ENCODE measurements at places on chromosomes 3 and 15.

- no peak for DNase-seq
Observed at GRCh38 chr3:38740537-38740936, 75.5 kb downstream of the SCN10A start.

DNA sequence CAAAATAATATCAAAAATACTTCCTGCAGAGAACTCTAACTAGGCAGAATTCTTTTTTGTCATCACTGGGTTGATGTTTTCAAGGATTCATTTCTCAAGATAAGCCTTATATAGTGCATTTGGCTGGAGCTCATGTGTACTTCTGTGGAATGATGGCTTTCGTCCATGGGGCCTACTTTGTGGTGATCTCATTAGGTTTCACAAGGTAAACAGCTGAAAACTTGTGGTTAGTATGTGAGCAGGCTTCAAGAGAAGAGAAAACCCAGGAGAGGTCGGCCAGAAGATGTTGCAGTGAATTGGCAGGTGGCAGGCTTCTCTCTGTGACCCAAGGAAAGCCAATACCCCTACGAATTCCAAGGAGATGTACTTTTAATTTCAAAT, 121.4 kb upstream of the PHLDB2 start:
- DNase-seq = peak; percentile 96

DNA sequence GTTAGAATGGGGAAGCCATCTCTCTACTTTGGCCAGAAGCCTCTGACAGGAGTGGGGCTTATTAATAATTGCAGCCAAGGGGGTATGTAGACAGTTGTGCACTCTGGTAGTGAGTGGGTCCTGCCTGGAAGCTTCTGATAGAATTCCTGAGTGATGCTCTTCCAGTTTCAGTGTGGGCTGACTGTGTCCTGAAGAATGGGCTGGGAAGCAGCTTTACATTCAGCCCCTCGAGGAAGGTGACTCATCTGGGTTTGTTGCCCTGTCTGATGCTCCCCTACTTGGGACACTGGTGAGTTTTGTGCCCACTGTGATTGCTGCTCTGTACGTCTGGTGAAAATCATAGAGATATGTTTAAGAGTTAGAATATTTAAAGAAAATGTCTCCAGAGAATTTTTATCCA, 444.7 kb upstream of the RBMS3 start:
- DNase-seq = peak; percentile 7

- no peak for DNase-seq
Observed at GRCh38 chr15:44471885-44472455, 44.5 kb downstream of the CTDSPL2 start.

DNA sequence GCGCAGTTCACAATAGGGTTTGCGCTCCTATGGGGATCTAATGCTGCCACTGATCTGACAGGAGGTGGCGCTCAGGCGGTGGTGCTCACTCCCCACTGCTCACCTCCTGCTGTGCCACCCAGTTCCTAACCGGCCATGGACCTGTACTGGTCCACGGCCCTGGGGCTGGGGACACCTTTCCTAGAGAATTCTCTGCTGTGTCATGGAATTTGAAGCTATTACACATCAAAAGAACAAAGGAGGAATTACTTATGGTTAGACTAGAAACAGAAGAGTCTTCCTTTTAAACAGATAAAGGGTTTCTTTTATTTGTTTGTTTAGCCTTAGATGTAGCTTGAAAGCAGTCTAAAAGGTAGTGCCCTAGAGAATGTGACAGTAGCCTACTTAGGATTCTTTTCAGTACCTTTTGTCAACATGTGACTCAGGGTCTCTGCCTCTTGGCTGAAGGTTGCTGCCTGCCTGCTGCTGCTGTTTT, 50.3 kb downstream of the PAK2 start:
- DNase-seq = no peak

DNA sequence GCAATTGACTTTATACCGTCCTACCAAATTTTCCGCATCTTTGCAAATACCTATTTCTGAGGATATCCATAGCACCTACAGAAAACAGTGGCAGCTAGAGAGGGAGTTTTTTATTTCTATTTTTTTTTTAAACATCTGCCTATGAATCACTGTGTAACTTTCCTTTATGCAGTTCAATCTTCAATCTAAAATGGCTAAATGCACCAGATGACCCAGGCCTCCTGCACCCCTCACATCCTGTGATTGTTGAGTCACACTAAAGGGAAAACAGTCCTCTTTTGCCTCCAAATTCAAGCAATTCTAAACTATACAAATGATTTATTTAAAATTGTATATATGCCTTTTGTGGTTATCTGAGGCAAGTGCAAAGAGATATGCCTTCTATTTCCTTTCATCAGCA, 20.1 kb upstream of the BCL6 start:
- DNase-seq = peak; percentile 85

GRCh38 chr3:124395162-124395561, 335.1 kb upstream of the UMPS start:
- no peak for DNase-seq

GRCh38 chr3:58204720-58205119, 6.1 kb downstream of the DNASE1L3 start:
- DNase-seq = no peak

- no peak for DNase-seq
Observed at GRCh38 chr3:126571078-126571477, 12.3 kb upstream of the C3orf22 start.

DNA sequence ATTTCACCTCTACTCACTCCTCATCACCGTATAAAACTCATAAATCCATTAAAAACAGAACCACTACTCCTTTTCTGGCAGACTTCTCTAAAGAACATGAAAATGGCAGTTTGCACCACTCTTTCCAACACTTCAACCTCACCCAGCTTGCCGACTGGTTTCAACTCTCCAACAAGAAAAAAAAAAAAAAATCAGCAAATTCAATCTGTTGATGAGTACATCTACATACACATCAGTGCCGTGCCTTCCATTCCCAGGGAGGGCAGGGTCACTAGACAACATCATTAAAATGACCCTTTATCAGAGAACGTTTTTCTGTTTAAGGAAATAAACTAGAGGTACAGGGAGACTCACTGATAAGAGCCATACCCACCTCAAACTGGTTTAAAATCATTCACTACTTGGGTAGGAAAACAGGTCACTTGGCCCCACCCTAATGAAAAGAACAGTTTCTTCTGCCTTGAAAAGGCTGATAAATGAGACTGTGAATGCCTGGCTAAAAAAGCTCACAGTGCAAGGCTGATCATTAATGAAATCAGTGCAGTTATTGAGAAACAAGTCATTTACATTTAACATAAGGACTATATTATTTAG, 6.0 kb downstream of the ANXA2 start:
- DNase-seq = no peak

- peak; percentile 93 for DNase-seq
Observed at GRCh38 chr3:71251156-71251775, 332.3 kb downstream of the FOXP1 start.

- no peak for DNase-seq
Observed at GRCh38 chr15:69469467-69470201, 17.0 kb downstream of the RPLP1 start.

DNA sequence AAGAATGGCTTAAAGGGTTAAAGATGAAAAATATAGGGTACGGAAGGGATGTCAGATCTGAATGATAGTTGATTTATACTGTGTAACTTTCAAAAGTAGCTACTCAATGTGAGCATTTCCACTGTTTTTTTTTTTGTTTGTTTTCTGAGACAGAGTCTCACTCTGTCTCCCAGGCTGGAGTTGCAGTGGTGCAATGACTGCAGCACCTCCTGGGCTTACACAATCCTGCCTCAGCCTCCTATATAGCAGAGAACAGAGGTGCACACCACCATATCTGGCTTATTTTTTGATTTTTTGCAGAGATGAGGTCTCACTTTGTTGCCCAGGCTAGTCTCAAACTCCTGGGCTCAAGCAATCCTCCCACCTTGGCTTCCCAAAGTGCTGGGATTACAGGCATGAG, 9.9 kb upstream of the PXK start:
- peak; percentile 13 for DNase-seq

DNA sequence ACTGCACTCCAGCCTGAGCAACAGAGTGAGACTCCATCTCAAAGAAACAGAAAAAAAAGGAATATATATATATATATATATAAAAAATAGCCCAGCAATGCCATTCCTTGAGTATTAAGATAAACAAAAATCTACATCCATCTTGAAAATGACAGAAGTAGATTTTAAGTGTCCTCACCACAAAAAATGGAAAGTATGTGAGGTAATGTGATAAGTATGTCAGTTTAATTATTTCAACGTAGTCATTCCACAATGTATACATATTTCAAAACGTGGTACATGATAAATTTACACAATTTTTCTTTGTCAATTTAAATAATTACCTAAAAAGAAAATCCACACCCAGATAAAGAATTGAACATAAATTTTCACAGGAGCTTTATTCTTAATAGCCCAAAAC, 54.9 kb downstream of the HCN4 start:
- no peak for DNase-seq

- DNase-seq = no peak
Observed at GRCh38 chr15:39453620-39454019, 127.3 kb upstream of the THBS1 start.

DNA sequence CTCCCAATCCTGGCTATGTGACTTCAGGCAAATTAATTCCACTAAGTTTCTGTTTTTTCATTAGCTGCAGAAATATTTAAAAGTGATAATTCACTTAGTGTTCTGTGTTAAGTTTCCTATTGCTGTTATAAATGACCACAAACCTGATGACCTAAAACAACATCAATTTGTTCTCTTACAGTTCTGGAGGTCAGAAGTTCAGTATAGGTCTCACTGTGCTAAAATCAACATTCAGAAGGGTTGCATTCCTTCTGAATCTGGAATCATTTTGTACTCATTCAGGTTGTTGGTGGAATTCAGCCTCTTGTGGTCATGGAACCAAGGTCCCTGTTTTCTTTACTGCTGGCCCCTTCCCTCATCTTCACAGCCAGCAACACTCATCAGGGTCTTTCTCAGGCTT, 254.1 kb downstream of the CNTN3 start:
- no peak for DNase-seq

DNA sequence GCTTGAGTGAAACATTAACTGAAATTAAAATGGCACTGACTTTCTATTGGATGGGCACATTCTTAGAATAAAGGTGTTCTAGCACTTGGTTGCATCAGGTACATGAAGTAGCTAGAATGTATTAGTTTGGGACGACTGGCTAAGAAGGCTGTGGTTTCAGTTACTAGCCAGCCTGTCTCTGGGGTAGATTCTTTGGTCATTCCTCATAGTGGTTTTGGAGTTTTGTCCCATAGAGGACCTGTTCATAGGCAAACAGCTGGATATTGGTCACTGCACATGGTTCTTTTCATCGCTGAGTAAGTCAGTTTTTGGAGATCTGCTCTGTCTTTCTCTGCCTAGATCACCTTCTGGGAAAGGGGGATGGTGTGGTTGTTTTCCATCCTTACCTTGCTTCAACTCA, 55.3 kb downstream of the ADAMTSL3 start:
- peak; percentile 57 for DNase-seq

- DNase-seq = no peak
Observed at GRCh38 chr15:63953524-63953923, 92.8 kb downstream of the DAPK2 start.

GRCh38 chr3:146817704-146818103, 212.6 kb upstream of the PLSCR5 start:
- DNase-seq = peak; percentile 51

GRCh38 chr15:67997996-67998395, 56.1 kb upstream of the PIAS1 start:
- peak; percentile 72 for DNase-seq

DNA sequence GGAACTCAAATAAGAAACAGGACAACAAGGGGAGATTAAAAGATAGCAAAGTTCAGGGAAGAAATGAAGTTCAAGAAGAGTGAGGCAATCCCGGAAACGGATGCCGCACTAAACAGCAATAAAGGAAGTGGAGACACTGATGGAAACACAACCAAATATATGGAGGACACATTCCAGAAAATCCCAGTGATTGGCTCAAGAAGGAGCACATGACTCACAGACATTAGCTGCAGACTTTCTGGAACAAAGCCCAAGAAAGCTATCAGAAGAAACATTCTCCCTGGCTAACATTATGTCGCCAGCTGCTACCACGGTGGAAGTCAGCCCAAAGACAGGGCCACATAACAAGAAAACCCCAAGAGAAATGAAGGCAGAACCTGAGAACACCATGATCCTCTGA, 18.1 kb upstream of the VGLL4 start:
- DNase-seq = peak; percentile 79

DNA sequence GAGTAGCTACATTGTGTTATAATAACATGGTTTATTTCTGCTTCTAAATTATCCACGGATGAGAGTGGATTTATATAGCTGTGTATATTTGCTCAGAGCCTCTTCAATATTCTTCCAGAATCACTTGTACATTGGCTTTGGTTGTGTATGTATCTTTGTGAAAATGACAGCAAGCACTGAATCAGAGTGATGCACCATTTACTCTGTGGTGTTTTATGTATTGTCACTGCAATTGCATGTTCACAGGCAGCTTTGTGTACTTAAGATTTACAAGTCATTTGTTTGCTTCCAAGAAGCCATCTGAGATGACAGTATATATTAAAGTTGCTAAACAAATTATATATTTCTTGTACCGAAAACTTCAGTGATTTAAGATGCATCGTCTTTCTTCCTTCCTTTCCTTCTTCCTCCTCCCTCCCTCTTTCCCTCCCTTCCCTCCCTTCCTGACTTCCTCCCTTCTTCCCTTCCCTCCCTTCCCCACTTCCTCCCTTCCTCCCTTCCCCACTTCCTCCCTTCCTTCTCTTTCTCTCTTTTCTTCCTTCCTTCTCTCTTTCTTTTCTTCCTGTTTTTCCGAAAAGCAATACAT, 362.3 kb upstream of the GOLIM4 start:
- DNase-seq = no peak

- peak; percentile 49 for DNase-seq
Observed at GRCh38 chr15:73575636-73576247, 57.4 kb downstream of the NPTN start.

GRCh38 chr15:101137312-101137940, 114.4 kb downstream of the CHSY1 start:
- DNase-seq = no peak

DNA sequence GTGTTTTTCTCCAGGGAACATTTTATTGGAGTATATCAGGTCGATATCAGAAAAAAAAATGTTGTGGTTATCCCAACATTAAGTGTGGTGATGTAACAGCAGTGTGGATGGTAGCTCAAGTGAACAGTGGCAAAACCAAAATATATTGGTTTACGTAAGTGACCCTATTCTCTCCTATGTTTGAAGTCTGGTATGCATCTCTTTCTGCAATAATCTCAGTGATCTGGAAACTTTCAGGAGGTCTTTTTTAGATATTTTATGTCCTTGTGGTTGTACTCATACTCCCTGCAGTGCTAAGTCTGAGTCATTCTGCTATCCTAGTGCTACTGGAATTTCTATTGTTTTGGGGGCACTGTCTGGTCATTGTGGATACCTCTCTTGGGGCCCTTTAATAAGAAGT, 137.9 kb downstream of the SNRPN start:
- no peak for DNase-seq

DNA sequence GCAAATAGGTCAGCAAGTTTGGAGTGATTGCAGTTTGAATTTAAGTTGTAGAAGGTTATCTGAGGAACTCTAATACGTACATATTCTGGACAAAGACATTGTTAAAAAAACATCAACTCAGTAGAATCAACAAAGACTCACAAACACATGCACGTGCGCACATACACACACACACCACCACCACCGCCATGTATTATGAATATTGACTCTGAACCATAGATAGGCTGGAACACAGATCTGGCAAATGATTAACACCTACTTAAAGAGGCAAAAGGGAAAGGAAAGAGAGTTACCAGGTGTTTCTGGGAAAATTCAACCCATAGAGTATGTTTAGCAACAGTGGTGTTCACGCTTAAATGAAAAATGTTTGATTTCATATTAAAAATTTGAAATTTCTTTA, 334.2 kb upstream of the ALCAM start:
- DNase-seq = no peak
